ENCODE measurements at places on chromosomes 2 and 18.

DNA sequence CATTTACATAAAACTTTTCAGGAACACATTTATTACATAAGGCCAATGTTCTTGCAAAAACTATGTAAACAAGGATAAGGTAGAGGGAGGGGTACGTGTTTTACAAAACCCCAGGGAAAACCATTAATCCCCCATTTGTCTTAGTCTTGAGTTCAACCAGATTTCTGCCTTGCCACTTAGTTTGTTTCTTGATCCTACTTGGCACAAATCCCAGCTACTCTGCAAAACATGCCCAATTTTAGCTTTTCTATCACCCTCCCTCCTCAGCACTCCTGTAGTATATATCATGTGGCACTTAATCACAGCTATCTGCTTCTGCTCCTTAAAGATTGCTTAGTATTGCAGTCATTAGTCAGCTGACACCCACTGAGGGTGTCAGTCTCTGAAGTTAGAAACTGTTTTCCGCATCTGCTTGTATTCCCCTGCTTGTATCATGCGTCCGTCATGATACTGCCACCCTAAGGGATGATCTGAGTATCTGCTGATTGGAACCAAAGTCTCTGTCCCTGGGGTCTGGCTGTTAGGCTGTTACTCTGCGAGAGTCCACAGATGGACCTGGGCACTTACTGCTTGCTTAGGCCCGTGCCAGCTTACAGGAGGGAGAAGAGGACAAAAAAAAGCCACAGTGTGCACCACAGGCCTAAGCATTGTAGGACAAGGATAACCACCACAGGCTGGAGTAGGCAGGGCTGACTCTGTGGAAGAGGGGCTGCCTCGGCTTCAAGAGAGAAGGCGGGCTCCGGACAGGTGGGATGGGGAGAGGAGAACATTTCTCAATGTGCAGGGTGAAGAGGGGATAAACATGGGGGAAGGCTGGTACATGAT lies 82.2 kb downstream of the EPAS1 start:
- DNase-seq = no peak

DNA sequence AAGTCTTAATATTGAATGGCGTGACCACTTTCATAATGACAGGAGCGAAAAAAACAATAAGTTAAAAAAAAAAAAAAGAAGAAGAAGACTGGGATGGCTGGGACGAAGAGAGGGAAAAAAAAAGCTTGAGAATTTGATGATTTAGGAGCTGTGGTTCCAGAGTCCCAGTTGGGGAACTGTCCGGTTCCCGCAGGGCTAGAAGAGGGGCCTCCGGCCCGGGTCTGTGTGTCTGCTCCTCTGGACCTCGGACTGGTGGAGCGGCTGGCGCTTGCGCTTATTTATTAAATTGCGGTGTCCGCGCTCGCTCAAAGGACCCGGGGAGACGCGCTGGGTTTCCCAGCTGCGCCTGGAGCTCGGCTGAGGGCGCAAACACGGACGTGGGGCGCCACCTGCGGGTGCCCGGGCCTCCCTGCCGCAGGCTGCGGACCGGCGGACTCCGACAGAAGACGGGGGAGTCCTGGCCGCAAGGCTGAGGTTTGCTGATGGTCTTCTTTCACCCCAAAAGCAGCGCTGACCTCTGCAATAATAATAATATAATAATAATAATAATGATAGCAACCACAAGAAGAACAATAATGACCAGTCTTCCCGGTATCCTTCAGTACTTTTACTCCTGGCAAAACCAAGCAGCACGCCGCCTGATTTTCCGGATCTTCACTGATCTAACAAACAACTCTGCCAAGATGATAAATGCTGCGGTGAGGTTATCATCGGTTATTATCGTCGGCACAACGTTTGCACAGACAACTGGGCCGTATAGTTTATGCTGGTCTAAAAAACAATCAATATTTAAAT lies at the start of gene CBLN2:
Gene CBLN2 (minus strand): TSS at position 251 of the 795 bp plus-strand sequence. CDS start 2,182 bp downstream, outside the sequence.
- no peak for DNase-seq

GRCh38 chr2:224753743-224754540 lies 37.8 kb upstream of the CCDC195 start:
- no peak for DNase-seq

DNA sequence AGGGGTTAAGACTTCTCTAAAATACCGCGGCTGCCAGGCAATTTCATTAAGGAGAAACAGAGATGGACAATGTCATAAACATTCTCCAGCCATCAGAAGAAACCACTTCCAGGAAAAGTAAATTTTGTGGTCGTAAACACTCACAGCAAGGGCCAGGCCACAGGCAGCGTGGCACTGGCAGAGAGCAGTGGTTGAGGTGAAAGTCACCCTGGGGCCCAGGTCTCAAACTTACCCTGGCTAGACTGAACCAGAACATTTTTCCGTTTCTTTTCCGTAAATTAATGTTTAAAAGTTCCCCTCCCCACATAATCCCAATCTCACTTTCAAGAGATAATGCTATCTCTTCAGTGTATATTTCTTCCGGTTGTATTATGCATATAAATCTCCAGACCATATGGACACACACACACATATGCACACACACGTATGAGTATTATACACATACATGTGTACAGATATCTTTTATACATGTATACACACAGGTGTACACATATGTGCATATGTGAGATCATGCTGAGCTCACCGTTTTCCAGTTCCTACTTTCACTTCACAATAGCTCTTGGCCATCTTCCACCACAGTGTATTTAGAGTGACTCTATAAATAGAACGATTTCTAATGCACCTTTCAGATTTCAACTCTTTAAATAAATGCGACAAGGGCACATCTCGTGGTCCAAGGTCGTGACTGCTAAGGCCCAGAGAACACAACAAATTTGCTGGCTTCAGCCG lies 90.1 kb downstream of the MALT1 start:
- DNase-seq = no peak

- DNase-seq = no peak
These were observed 33.5 kb downstream of the POLE4 start for GRCh38 chr2:74991977-74992376.

DNA sequence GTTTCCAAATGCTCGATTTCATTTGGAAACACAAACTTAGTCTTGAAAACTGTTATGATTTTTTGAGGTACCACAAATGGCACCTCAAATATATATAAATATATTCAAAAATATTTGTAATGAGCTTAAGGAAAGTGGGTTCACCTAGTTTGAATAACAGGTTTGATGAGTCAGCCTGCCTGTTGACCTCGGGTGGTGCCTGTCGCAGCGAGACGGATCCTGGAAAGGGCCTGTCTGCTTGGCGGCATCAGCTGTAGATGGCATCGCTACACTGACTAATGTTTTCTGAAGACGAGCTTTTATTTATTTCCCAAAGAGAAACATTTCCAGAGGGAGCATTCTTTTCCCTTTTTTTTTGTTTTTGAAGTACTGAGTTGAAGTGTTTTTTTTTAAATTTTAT lies 6.9 kb downstream of the ALLC start:
- DNase-seq = no peak

GRCh38 chr18:6595666-6596065 lies 133.8 kb upstream of the ARHGAP28 start:
- DNase-seq = no peak

DNA sequence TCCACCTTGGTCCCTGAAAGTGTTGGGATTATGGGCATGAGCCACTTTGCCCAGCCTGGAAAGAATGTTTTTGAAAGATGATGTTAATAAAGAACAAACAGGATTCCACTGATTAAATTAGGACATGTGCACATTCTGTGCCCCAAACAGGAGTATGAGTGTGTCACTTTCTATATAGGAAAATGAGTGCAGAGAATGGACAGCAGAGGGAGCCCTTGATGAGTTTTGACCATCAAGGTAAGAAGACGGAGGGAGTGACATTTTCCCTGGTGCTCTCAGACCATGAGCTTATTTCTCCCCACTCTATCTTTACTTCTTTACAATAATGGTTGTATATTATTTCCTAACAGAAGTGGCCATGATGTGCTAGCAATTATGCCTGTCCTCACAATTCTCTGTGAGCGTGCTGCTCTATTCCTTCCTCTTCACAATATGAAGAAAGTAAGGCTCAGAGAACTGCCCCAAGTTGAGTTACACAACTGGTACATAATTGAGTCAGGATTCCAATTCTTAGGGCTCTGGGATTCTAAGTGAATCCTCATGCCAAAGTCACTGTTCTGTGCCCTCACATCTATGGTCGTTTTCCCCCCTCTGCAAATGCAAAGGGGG lies 20.6 kb downstream of the RPL37A start:
- no peak for DNase-seq

All from esophagus squamous epithelium (tissue), 5 donors.